Peyer's patch (tissue), 4 donors: ENCODE measurements at places on chromosomes 4 and X. TPM values are rescaled to one million over a fixed set of nuclear protein-coding genes. Genes with fewer than 3 reads are reported as not detected.

Gene TMEM156
- total RNA-seq = 0.70 TPM

GRCh38 chr4:147714575-147715401, 17.1 kb upstream of the ARHGAP10 start:
- DNase-seq = peak; percentile 62

GRCh38 chr4:183905593-183906488, 734 bp downstream of the STOX2 start:
- DNase-seq = peak; percentile 46

Gene SPOCK3
- total RNA-seq = 1.7 TPM

Gene ZNF827
- total RNA-seq = 46.3 TPM

- DNase-seq = no peak
Observed at GRCh38 chrX:50719614-50720013, 94.4 kb downstream of the SHROOM4 start.

GRCh38 chrX:153903991-153904957, at the start of gene AVPR2:
Gene AVPR2, plus strand, starts transcription at chrX:153904673. Its CDS starts 473 bp downstream, at chrX:153905146.
- no peak for DNase-seq

Gene XK
- total RNA-seq = 8.3 TPM

DNA sequence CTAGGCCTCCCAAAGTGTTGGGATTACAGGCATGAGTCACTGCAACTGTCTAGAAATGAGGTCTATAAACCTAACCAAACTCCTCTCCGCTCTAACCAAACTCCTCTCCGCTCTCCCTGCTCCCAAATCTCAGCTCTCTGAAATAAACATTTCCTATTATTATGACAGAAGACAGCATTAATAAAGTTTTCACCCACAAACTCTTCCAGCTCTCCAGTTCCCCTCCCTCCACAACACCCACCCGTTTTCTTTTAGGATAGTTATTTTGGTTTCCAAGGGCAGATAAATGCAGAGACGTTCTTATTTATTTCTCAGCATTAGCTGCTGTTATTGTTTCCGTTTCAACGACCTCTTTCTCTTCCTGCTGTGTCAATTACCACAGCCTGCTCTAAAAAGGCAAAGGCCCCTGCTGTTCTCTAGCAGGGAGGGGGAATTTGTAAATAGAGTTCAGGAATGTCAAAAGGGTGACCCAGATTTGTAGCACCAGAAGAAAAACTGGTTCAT, 13.3 kb upstream of the SCD5 start:
- DNase-seq = no peak

Gene RIPPLY1
- not detected for total RNA-seq

DNA sequence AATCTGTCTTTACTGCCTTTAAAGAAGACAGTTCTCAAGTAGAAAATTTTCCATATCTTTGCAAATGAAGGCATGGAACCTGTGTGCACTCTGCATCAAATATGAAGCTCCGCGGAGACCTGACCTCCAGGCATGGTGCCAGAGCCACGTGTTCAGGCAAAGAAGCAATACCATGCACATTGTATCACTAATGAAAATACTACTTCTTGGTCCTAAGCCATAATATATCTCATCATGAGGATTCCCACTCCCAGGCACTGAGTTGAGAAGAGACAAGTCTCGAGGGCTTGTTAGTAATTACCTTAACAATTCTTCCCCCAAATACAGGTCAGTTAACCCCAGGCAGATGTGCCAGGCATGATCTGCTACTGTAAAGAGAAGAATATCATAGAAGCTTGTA, 56.7 kb downstream of the PCDH19 start:
- DNase-seq = no peak

- DNase-seq = no peak
Observed at GRCh38 chr4:37324546-37324945, 80.0 kb downstream of the NWD2 start.

DNA sequence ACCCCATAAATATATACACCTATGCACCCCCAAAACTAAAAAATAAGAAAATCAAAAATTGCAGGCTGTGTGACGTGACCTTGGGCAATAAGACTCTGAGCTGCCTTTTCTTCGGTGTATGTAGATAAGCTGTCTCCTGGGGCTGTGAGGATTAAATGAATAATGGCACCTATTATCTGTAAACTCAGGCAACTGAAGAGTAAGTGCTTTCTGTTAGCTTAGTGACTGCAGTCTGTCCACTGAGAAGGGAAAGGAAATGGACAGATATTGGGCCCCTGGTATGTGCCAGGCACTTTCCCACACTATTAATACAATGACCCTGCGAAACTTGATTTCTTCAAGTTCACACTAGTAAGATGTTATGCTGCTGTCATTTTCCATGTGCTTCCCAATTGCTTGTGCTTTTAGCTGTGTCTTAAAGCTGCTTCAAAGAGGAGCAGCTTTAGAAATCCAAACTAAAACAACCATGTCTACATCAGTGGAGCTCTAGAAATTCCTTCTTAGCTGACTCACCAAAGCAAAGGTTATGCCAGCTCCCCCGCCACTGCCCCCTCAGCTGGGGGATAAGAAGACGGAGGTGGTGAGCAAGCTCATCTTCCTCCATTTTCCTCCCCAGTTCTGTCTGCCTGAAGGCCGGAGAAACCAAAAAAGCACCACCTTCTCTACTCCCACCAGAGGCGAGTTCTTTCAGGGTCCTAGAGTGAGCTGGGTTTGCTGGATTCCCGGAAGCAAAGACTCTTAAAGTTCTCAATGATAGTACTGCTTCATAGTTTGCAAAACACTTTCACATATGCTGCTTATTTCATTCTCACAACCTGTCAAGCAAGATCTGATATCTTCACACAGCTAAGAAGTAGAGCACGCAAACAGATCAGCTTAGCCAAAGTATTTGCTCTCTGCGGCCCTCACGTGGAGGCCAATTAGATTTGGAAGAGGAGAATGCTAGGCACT, 8.8 kb upstream of the DGAT2L6 start:
- no peak for DNase-seq

DNA sequence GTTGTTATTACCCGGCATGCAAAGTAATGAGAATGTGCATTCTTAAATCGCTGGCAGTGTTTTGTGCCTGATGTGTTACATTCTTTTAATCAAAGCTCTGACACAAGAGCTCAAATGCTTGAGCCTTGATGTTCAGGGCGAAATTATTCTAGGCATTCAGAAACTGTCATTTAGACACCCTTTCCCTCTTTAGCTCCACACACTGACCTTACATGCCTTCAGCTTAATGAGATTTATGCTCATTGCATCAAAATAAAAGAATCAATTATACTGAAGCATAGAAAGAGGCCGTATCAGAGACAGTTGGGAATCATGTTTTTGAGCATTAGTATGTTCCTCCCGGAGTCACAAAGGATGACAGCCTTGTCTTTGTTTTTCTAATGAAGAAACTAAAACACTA, 56.7 kb downstream of the FAM114A1 start:
- DNase-seq = no peak

Gene KLHL2
- total RNA-seq = 11.9 TPM

Gene STATH
- not detected for total RNA-seq

Gene DCAF8L2
- total RNA-seq = not detected

GRCh38 chr4:146099585-146099984, 75.9 kb upstream of the LSM6 start:
- no peak for DNase-seq

- DNase-seq = no peak
Observed at GRCh38 chr4:155607481-155607880, 59.2 kb upstream of the GUCY1A1 start.

DNA sequence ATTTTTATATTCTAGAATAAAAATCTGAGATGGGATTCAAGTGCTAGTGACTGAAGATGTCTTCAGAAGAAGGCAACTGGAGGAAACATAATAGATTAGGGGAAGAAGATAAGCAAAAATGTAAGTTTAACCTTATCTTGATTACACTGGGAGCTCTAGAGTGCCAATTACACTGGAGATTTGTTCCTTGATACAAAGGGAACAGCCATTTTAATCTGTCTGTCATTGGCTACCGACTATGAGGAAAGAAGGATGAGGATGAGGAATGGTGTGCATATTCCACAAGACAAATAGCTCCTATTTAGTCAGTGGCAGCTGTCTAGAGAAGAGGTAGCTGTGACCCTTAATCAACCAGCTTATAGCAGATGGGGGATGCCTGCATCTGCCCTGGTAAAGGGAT, 1034.5 kb upstream of the IGFBP7 start:
- no peak for DNase-seq

DNA sequence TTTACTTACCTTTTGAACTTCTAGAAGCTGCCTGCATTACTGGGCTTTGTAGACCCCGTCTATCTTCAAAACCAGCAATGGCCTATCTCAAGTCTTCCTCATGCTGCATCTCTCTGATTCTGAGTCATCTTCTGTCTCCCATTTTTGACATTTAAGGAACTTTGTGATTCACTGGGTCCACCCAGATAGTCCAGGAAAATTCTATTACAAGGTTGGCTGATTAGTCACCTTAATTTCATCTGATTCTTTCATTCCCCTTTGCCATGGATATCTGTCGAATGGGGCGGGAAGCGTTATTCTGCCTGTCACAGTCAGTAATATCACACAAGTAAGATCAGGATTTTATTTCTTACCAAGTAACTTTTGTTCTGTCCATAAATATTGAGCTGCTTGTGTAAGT, 618.0 kb downstream of the CCSER1 start:
- DNase-seq = no peak

- DNase-seq = no peak
Observed at GRCh38 chrX:39877905-39878304, 219.9 kb downstream of the BCOR start.

Gene IL2RG
- total RNA-seq = 18.2 TPM

- DNase-seq = no peak
Observed at GRCh38 chr4:39029752-39030694, 2.2 kb downstream of the TMEM156 start.

Gene ADRA2C
- total RNA-seq = 0.76 TPM

DNA sequence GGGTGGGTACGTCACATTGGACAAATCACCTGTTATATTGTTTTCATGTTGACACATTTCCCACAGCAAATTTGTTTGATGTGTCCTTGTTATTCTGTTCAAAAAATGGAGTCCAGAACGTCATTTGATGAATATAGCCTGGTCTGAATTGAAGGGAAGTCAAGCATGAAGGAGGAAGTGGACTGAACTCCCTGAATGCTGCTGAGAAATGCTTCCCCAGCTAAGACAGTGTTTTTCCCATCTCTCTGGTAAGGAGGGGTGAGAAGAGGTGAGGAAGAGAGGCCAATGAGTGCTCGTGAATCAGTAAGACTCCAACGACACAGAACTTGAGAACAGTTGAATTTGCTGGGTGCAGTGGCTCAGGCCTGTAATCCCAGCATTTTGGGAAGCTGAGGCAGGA, 127.4 kb downstream of the RBM47 start:
- DNase-seq = no peak

Gene ARR3
- total RNA-seq = not detected

Gene XKRX
- 22.4 TPM for total RNA-seq

DNA sequence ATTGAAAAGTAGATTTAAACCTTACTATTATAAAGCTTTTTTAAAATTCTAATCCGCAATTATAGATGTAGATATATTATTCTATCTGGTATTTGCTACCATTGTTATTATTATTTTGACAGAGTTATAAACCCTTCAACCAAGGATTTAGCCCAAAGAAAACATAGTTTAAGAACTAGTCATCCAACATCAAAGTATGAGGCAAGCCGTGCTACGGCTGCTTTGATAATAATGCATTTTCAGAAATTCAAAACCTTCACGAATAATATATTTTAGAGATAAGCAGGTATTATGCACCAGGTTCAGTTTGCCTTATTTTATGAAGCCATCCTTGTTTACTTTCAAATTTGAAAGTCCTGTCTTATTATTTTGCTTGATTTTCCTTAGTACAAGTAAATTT, 1501.7 kb downstream of the RAPGEF2 start:
- no peak for DNase-seq

DNA sequence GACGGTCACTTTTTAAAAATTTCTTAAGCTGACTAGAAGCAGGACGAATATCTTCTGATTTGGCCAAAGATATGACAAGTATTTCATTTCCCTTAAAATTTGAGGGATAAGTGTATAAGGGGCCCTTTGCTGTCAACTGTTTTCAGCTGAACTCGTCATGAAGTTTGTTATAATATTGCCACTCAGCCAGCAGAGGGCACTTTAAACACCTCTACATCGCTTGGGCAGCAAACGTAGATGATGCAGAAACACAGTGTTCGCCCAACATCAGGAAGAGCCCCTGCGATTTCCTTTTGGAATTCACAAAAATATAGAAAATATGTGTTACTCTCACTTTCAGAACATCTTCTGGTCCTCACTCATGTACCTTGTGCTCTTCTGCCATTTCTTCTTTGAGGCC, 435.7 kb upstream of the FMR1 start:
- no peak for DNase-seq

DNA sequence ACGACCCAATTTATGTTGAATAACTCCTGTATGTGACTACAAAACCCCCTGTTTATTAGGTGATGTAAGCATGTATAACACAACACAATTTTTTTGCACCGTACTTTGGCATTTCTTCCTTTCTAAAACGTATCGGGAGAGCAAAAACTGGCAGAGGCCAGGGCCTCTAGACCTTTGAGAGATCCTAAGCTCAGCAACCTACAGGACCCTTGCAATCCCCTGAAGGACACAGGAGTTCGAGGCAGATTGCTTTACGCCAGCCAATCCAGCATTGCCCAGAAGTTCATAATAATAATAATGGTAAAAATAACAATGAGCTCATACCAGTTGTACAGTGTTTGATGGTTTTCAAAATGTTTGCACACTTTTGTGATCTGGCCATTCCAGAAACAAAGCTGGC, 7.7 kb downstream of the NKX3-2 start:
- no peak for DNase-seq

DNA sequence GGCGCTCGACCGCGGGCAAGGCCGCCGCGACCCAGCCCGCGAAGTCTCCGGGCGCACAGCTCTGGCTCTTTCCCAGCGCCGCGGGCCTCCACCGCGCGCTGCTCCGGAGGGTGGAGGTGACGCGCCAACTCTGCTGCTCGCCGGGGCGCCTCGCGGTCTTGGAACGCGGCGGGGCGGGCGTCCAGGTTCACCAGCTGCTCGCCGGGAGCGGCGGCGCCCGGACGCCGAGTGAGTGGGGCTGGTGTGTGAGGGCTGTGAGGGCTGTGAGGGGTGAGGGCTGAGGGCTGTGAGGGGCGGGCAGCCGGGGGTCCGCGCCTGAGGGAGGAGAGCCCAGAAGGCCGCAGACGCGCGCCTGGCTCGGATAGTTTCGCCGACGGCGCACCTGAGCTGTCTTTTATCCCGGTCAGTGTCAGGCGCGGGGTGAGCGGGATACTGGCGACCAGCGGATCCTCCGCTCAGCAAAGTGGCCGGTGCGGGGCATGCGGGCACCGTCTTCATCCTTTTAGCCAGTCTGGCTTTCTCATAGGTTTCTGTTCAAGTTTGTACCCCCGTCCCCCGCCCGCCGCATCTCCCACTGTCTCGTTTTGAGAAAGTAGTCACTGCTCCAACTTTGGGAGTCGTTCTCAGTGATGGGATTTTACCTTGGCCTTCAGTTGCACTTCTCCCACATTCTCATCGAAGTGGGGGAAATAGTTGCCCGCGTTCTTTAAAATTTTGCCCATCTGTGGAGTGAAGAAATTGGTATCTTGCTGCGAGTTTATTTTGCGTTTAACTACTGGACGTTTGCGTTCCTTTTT, 586 bp downstream of the HERC5 start:
- no peak for DNase-seq

Gene GPR82
- total RNA-seq = 0.88 TPM

- no peak for DNase-seq
Observed at GRCh38 chrX:101206471-101206870, 13.1 kb upstream of the DRP2 start.

Gene ETDB
- not detected for total RNA-seq
